CD8-positive, alpha-beta memory T cell (primary cell): ENCODE measurements at places on chromosomes 5 and 9. TPM values are rescaled to one million over a fixed set of nuclear protein-coding genes. Genes with fewer than 3 reads are reported as not detected.

DNA sequence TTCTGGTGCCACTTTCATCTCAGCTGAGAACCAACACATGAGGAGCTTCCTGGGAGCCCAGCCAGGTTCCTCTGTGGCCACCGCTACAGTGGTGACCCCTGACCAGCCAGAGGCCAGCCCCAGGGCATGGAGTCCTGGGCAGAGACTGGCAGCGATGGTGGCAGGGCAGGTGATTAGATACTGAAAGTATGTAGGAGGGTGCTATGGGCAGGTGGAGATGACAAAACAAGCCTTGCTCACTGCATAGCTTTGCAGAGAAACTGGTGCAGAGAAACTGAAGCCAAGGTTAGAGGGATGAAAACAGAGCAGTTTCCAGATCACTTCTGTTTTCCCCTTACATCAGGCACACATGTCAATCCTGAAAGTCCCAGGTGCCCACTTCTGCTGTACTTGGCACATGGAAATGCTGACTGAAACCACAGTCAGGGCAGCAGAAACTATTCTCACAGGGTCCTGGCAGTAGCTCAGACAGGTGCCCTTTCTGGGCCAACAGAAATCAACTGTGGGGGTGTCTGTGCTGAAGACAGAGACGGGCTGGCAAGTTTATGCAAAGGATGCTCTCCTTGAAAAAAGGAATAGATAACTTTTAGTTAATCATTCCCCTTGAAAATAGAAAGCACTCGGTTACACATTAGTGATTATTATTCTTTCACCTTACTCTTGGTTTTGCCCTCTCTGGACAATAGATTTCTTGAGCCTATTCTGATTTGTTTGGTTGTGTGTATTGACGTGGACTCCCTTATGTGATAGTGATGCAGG, 90.3 kb downstream of the ANKRD55 start:
- H3K27me3 ChIP-seq = no peaks in the 10 kb centered on the region
- H3K4me1 ChIP-seq = peaks cover 49% of the 10 kb centered on the region

DNA sequence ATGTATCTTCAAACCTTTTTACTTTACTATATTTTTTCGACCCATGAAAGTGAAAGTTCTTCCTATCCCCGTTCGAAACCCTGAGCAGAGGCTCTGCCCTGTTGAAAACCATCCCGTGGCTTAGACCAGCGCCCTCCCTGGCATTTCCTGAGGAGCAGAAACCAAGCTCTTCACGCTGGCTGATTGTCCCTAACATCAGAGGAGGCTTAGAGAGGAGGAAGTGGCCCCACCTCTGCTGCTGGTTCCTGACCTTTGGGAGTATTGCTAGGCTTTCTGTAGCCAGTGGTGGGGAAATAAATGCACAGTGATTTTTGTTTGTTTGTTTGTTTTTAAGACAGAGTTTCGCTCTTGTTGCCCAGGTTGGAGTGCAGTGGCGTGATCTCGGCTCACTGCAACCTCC, 4.2 kb upstream of the PTGES start:
- no peak overlapping the region for H3K27ac ChIP-seq
- no peak overlapping the region for H3K4me3 ChIP-seq
- no peak for DNase-seq
- H3K4me1 ChIP-seq = peaks cover 11% of the 10 kb centered on the region
- no peaks in the 10 kb centered on the region for H3K27me3 ChIP-seq
- no peaks in the 10 kb centered on the region for H3K36me3 ChIP-seq

DNA sequence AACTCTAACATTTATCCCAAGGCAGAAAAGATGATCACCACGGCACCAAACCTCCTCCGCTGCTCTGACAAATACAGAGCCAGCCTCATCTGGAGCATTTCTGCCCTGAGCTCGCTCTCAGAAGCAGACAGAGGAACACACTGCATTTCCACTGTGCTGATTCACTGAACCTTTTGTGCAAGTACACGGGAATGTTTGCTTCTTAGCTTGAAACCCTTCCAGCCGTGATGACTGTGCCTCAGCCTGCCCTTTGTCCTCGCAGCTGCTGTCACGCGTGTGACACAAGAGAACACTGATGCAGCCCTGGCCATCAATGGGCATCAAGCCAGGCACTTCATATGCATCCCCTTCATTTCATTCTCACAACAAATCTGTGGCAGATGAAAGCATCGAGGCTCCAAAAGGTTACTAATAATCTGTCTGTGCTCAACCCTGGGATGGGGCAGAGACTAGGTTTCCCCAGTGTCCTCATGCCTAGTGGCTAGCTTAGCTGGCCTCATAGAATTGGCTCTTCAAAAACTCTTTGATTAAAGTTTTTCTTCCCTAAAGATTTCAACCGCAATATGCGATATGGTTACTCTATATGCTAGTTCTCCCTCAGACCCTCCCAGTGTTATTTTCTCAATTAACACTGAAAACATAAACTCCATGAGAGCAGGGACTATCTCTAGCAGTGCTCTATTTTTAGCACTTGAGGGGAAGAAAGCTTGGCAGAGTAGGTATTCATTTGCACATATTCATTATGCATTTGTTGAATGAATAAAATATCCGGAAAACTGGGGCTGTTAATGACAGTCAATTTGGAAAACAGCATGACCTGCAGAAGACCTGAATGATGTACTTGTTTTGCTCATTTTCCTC, 7.3 kb downstream of the CDC14B start:
- no peaks in the 10 kb centered on the region for H3K4me1 ChIP-seq
- H3K27me3 ChIP-seq = peaks cover 6% of the 10 kb centered on the region
- no peaks in the 10 kb centered on the region for H3K36me3 ChIP-seq
- H3K27ac ChIP-seq = no peak overlapping the region
- no peak for DNase-seq
- no peak overlapping the region for H3K4me3 ChIP-seq

The KLF9 gene
- 19.2 TPM for total RNA-seq

DNA sequence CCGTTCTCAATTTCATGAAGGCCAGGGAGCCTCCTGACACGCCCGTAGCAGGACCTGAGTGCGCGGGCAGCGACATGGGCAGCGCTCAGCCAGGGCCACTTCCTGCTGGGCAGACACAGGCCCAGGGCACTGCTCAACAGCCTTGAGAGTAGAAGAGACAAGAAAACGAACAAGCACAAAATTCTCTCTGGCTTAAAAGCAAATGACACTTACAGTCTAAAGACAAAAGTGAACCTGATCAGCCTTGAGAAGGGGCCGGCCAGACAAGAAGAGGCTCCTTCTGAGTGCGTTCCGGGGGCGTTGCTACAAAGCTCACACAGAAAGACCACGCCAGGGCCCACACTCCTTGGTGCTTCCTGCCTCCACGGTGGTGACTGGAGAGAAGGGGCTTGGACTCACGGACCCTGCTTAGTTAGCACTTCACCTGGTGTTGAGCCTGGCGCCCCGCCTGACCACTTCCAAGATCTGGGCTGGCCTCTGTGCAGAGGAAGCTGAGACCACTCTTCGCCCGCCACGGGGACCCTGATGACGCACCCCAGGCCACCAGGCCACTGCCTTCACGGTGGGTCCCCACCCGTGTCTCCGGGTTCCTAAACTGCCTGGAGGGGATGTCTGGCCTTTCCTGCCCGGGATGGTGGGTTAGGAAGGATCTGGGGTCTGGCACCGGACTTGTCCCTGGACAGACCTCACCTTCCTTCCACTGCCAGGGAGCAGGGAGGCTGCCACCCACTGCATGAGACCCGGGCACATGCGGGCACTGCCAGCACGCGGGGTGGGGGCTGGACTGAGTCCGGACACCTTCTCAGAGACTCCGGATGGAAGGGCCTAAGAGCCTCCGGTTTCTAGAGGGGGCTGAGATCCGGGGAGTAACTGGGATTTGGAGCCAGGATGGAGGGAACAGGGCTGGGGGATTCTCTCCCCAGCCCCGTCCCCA, 1.3 kb downstream of the SLC12A7 start:
- no peak for DNase-seq
- H3K36me3 ChIP-seq = no peaks in the 10 kb centered on the region
- H3K4me3 ChIP-seq = peak overlapping the region; percentile 77
- H3K27ac ChIP-seq = peak overlapping the region; percentile 57
- no peaks in the 10 kb centered on the region for H3K27me3 ChIP-seq
- H3K4me1 ChIP-seq = peaks cover 43% of the 10 kb centered on the region

DNA sequence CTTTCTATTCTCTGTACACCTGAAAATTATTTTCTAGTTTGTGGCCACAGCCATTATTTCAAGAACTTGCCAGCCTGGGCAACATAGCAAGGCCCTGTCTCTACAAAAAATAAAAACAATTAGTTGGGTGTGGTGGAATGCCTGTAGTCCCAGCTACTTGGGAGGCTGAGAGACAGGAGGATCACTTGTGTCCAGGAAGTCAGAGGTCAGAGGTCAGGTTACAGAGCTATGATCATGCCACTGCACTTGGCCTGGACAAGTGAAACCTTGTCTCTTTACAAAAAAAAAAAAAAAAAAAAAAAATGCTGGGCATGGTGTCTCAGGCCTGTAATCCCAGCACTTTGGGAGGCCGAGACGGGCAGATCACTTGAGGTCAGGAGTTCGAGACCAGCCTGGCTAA, 58.3 kb downstream of the HMGCR start:
- H3K27me3 ChIP-seq = no peaks in the 10 kb centered on the region
- H3K4me1 ChIP-seq = no peaks in the 10 kb centered on the region
- no peak overlapping the region for H3K4me3 ChIP-seq
- no peaks in the 10 kb centered on the region for H3K36me3 ChIP-seq
